ENCODE measurements at places on chromosomes 4 and X. TPM values are rescaled to one million over a fixed set of nuclear protein-coding genes. Genes with fewer than 3 reads are reported as not detected.
A peak's percentile ranks its signal among the peaks of the same experiment; 100 is the strongest.

The CSAG1 gene
- not detected for total RNA-seq

The PAGE5 gene
- not detected for total RNA-seq

The LAGE3 gene
- 31.5 TPM for total RNA-seq

The PHOX2B gene
- total RNA-seq: not detected

The HMX1 gene
- total RNA-seq: not detected

The ENPP6 gene
- not detected for total RNA-seq

The CFP gene
- 0.85 TPM for total RNA-seq

The ZCCHC18 gene
- 1.4 TPM for total RNA-seq

GRCh38 chrX:53684415-53685192 lies 1.9 kb downstream of the HUWE1 start:
- peak; percentile 15 for DNase-seq

DNA sequence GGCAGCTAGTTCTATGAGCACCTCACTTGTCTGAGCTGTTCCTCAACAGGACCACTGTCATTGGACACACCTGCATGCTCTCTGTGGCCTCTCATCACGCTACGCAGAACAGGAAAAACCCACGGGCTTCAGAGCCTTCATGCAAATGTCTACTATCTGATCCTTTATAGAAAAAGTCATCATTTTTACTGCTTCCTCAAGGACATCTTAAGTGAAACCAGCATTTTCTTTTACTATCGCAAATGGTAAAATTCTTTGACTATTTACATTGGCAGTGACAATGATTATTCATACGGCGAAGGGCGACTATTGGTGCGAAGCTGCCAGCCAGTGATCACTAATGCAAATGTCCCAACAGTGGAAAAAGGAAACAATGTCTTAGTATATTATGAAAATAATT lies 147.0 kb downstream of the AFAP1 start:
- DNase-seq: peak; percentile 59

GRCh38 chr4:169807934-169808509 lies 50.3 kb upstream of the HPF1 start:
- no peak for DNase-seq

DNA sequence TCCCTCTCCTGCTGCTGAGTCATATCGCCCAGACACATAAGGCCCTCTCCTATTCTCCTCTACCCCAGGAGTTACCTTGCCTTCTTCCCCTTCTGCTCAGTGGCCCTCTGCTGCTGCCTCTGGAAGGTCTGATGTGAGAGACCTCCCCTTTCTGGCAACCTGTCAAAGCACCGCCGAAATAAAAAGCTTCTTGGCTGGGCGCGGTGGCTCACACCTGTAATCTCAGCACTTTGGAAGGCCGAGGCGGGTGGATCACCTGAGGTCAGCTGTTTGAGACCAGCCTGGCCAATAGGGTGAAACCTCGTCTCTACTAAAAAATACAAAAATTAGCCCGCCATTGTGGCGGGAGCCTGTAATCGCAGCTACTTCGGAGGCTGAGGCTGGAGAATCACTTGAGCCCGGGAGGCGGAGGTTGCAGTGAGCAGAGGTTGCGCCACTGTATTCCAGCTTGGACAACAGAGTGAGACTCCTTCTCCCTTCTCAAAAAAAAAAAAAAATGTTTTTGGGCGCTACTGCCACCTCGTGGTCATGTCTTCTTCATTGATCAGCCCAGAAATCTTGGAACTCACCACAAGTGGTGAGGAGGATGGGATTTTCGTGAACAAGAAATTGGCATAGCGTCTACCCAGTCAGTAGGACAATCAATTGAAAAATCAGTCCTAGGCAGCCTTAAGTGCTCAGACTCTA lies 8.6 kb upstream of the ZXDA start:
- peak; percentile 54 for DNase-seq

GRCh38 chrX:133999031-133999705 lies 13.8 kb upstream of the GPC3 start:
- DNase-seq: no peak

GRCh38 chr4:186752325-186752724 lies 28.7 kb upstream of the FAT1 start:
- no peak for DNase-seq

DNA sequence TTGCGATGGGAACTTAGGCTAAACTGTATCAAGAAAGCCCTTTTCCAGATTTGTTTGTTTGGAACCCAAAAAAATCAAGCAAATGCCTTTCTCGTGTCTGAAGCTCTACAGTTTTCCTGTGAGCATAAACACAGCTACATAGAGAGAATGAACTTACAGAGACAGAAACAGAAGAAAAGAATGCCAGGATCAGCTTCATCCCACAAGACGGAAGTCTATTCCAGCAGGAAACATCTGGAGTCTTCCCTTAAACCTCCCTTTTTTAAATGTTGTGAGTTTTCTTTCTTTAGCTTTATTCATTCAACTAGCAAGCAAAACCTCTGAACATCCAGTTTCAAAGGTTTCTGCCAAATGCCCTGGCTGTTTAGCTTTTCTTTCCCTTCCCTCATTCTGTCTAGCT lies 32.6 kb upstream of the ZFP42 start:
- no peak for DNase-seq

DNA sequence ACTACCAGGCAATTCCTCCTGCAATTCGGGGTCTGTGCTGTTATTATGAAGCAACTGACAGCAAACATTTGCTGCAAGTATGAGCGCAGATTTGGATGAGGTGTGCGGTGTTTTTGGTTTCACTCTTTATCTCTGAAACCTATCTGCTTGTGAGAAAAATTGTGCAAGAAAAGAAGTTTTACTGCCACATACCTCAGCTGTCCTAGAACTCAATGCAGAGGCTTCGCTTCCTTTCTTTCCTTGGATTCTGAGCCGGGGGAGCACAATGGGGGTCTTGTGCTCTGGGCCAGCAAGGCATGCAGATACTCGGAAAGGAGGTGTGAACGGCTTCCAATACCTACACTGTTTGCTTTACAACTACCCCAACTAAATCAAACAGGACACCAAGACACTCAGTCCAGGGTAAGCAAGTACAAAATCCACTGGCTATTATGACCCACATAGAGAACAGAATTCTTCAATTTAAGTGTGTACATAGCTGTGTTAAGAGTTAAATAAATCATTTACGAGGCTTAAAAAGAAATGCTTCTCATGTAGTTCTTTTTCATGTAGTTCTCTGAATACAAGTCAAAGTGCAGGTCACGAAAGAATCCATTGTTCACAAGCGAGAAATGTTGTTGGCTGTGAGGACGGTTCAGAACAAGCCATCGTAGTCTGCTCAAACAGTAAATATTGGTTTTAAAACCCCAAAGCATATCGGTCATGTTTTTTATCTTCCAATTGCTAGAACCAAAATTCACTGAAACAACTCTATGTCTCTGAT lies 1.1 kb downstream of the SORBS2 start:
- DNase-seq: no peak

DNA sequence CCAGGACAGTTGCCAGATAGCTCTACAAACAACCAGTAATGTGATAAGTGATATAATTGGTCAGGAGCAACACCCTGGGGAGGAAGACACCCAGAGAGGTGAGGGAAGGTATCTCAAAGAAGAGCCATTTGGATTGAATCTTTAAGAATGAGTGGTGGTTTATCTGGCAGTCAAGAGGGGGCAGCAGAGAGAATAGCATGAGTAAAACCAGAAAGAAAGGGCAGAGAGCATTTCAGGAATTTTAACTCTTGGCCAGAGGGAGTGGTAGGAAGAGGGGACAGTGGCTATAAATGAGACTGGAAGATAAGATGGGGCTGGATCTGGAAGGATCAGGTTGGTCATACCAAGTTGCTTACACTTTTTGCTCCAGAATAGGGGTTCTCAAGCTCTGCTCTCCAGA lies 5.9 kb upstream of the SEPTIN6 start:
- DNase-seq: peak; percentile 62

GRCh38 chr4:5383191-5383980 lies 325.0 kb downstream of the EVC2 start:
- no peak for DNase-seq

DNA sequence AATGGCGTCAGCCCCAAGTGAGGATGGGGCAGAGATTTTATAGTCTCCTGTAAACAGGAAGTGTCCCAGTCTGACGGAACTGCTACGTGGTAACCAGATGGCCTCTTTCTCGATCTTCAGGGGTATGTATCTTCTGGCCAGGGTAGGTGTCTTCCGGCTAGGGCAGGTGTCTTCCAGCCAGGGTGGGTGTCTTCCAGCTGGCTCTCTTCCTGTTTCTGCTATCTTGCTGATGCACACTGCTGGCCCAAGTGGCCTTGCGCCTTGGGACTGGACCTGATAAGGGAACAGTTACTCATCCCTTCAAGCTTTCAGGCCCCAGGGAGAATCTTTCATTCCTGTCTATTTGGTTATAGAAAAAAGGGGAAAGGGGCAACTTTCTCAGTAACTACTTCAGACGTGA lies 178.7 kb upstream of the MAGEE2 start:
- DNase-seq: no peak

DNA sequence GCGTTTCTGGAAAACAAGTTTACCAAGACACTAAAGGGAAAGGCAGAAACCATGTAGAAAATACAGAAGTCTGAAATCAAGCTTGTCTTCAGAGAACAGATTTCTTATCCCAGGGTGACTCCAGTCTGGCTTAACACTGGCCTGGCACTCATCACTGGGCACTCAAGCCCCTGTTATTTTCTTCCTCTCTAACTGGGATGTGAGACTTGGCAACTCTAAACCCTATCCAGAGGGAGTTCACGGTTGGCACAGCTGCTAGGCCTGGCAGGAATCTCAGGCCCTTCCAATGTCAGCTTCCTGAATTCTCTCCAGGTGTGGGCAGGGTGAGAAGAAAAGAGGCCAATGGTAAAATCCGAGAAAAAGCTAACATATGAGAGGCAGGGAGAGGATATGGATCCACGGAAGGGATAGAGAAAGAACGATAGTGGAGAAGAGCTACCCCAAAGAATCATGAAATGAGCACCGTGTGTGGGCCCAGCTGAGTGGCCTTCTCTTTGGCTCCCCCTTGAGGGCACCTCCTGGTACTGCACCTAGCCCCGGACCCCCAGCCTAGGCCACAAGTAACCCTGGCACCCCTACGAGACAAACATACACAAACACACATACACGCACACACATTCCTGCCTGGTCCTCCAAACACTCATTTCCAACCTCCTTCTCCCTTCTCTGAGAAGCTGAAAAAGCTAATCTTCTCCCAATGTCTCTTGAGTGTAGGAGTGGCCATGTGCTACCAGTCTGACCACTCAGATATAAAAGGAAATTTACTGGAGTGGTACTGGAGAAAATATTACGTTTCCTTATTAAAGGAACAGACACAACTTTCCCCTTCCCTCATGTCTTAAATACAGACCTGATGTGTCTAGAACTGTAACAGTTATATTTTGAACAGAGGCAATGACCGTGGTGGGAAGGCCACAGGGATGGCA lies 16.6 kb upstream of the PTCHD1 start:
- DNase-seq: peak; percentile 45

DNA sequence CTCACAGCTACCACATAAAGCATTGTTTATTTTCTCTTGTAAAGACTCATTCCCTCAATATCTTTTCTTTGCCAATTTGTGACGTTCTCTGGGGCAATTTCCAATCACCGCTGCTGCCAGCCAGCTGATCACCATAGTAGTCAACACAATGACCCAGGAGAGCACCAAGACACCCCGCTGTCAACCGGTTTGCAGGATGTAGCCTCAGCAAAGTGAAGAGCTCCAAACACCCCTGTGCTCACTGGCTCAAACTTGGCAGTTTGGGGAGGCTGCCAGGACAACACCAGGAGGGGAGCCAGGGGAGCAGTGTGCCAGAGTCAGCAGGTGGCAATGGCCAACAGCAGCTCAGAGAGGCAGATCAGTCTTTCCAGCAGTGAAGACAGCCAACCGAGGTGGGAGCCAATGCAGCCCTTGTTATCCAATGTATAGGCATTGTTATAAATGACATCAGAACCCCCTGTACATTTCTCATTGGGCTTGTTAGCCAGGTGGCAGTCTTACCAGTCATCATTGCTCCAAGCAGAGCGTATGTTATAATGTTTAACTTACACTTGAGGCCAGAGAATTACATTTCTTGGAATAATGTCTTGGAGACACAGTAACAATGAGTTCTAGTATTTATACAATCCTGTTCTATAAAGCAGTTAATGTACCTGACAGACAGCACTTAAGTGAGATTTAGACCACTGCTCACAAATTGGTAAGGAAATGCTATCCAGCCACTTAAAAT lies 274.9 kb upstream of the GK2 start:
- no peak for DNase-seq

DNA sequence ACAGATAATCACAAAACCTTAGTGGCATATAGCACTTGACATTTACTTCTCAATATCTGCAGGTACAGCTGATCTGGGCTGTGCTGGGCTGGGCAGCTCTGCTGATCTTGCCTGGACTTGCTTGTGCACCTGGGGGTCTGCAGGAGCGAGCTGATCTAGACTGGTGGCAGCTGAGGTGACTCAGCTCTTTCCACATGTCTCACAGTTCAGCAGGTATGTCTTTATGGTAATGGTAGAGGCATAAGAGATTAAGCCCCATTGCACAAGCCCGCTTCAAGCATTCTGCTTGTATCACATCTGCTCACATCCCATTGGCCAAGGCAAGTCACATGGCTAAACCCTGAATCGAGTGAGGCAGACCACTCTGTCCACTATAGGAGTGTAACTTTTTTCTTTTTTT lies 506.7 kb downstream of the BCOR start:
- DNase-seq: no peak

DNA sequence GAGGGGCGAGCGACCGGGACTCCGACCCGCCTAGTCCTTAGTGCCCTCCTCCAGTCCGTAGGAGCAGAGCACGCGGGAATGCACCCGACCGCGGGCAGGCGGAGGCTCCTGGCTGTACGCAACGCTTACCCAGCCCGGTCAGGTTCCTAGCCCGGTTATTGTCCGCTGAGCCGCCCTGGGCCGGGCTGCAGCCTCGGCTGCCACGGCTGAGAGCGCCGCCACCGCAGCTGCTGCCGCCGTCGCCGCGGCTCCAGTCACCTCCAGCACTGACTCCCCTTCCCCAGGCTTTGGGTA lies at the start of gene AMER1:
TSS of gene AMER1 (minus strand) at position 268 of the 294 bp plus-strand sequence. CDS start 12,422 bp downstream, outside the sequence.
- DNase-seq: no peak

- peak; percentile 34 for DNase-seq
These were observed 46.8 kb upstream of the ELF2 start for GRCh38 chr4:139223682-139224317.

DNA sequence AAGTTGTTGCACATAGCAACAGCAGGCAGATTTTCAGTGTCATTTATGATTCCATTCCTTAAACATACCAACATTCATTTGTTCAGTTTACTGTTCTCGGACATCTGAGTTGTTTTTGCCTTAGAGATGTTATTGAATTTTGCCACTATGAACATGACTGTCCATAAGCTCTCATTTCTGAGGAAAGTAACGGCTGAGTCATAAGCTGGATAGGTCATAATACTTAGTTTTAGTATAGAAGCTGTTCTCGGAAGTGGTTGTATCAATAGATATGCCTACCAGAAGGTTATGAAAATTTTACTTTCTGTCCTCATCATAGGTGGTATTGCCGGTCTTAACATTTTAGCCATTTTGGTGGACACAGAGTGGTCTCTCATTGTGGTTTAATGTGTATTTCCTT lies 157.1 kb upstream of the CLNK start:
- no peak for DNase-seq

Measured in dermis blood vessel endothelial cell (primary cell).